ENCODE measurements at places on chromosomes 1 and 21.
A peak's percentile ranks its signal among the peaks of the same experiment; 100 is the strongest.

DNA sequence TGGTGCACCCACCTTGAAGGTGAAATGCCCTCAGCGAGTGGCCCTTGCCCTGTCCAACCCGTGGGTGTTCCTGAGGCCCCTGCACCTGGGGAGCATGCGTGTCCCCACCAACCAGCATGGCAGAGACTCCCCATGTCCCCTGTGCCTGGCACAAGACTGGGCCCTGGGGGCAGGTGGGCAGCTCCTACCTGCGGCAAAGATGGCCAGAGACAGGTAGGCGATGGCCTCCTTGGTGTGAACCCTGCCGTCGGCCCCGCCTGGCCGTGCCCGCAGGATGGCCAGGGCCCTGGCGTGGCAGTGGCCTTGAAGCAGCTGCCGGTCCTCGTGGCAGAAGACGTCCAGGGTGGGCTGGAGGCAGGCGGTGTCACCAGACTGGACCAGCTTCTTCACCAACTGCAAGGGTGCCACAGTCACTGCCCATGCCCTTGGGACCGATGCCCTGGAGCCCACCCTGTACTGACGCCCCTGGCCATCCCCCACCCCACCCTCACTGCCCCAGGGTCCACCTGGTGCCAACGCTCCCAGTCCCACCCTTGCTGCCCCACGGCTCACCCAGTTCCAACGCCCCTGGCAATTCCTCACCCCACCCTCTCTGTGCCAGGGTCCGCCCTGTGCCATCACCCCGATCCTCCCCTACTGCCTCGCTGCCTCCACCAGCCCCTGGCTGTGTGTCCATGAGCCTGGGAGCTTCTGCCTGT lies 15.7 kb downstream of the TTC34 start:
- DNase-seq = no peak

DNA sequence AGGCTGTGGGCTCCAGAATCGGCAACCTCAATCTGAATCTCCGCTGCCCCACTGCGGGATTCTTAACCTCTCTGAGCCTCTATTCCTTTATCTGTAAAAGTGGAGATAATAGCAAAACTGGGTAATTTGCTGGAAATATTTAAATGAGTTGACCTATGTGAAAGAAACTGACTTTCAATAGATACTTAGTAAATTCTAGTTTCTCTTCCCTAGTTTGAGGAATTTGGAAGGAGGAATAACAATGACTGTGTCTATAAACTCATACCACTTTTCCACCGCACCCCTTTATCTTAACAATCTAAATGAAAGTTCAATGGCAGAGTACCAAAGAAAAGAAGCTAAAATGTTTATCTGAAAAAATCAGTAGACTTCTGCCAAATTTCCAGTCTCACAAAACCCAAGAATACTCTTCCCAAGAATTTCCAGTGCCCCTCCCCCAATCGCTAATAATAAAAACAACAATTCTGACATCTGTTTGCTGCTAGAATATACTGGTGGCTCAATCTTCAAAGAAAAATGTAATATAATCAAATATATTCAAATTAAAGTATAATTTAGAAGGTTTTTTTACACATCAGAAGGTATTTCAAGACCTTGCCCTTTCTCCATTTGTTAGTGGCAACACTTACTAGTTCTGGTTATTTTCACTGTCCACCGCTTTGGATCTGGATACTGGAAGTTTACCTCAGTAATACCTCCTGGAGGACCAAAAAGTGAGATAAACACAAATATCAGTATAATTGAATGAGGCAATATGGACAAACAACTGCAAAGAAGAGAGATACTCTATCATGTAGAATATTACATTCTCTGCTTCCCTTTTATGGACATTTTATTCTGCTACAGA lies 171.2 kb downstream of the LTN1 start:
- no peak for DNase-seq

GRCh38 chr1:152585586-152585985 lies 5.3 kb upstream of the LCE3D start:
- no peak for DNase-seq

DNA sequence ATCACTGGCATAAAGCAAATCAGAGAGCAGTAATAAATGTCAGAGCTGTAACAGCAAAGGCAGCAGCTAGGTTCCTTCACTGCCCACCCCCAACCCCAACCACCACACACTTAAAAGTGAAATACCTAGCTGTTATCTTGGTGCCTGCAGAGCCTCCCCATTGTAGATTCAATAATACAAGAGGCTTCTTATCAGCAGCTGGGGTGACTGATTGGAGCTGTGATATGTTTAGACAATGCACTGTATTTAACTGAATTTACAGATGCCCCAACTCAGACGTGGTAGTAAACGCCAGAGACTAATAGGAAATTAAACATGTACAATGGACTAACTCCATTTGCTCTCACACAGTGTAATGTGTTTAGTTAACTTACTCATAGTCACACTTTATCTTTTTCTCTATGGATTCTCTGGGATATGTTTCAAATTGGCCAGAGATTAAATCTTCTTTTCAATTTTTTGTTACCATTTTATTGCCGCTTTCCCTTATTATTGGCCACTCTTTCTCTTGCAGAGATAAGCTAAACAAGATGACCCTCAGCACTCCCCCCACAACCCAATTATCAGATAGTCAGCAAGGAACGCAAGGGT lies 117.1 kb downstream of the ESRRG start:
- DNase-seq = no peak

DNA sequence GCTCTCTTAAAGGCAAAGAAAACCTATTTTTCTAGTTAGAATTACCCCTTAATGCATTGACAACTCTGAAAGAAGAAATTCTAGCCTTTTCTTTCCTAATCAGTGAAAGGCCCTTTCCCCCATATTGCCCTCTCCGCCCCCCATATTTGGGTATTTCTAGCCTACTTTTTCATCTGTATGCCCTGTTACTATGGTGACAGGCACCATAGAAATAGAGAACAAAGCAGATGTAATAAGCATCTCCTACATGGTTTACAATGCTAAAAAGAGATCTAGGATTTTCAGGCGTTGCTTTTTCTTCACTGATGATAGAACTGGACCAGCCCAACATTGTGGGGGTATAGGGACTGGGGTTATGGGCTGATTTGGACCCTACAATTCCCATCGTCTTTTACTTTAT lies 14.5 kb downstream of the LRRC8B start:
- DNase-seq = no peak

- DNase-seq = no peak
These were observed 3.4 kb downstream of the KIF21B start for GRCh38 chr1:201020040-201020591.

GRCh38 chr1:209653915-209654351 lies 1.7 kb upstream of the LAMB3 start:
- DNase-seq = no peak

DNA sequence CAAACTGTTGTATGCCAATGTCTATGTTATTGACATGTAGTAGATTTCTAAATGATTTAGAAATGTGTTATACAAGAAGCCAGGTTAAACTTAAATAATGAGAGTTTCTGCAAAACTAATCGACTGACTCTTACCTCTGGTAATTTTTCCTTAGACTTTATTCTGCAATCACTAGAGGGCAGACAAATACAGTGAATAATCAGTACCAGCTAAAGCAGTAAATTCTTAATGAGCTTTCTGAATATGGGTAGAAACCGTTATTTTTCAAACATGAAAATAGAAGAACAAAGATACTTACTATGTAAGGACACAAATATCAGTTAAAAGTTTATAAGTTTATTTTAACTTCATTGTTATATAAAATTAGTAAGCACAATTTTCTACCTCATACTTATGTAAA lies 97.9 kb upstream of the RGS1 start:
- DNase-seq = no peak

DNA sequence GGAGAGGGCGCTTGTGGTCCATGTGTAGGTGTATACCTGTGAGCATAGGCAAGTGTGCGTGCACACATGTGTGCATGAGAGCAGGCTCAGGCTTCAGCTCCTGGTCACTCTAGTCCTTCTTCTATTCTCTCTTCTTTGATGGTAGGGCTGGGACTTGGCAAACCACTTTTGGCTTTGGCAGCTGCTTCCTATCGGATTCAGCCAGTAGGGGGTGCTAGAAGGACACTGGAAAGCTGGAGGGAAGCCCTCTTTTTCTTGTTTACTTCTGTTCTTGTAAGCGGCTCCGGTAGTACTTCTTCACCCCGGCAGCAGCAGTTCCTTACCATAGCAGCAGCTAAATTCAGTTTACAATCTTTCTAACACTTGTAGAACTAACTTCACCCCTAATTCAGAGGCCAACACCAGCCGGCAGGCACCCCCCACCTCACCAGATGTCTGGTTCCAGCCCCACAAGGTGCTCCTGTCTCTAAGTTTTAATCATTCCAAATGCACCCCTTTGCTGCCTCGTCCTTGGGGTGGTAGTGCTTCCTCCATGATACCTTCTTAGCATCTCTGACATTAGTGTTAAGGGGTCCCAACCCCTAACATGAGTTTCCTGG lies 25.1 kb downstream of the NENF start:
- peak; percentile 74 for DNase-seq

DNA sequence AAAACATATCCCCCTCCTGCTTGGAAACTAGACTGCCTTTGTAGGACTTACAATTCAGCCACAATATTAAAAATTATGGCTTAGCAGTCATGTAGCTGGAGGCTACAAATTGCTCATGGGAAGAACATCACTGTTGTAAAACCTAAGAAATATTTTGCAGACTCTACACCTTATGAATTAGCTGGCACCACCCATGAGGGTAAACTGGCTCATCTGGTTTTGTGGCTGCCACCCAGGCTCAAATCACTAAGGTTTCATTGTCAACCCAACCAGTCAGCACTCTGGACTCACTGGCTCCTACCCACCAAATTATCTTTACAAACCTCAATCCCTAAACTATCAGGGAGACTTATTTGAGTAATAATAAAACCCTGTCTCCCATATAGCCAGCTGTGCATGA lies 100.7 kb upstream of the OLFM3 start:
- no peak for DNase-seq

DNA sequence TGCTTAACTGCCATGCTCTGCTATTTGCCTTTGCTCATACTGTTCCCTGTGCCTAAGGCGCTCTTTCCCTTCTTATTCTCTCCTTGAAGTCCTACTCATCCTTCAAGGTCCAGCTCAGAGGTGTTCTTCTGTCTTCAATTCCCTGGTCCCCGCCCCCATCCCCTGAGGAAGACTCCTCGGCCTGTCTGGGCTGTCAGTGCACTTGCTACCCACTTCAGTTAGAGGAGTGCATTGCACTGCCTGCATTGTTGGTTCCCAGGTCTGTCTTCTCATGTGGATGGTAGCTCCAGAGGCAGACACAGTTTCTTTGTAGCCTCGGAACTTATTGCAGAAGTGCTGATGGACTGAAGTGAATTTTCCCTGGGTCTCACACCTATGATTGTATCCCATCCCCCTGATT lies 194.0 kb downstream of the C1orf94 start:
- no peak for DNase-seq

DNA sequence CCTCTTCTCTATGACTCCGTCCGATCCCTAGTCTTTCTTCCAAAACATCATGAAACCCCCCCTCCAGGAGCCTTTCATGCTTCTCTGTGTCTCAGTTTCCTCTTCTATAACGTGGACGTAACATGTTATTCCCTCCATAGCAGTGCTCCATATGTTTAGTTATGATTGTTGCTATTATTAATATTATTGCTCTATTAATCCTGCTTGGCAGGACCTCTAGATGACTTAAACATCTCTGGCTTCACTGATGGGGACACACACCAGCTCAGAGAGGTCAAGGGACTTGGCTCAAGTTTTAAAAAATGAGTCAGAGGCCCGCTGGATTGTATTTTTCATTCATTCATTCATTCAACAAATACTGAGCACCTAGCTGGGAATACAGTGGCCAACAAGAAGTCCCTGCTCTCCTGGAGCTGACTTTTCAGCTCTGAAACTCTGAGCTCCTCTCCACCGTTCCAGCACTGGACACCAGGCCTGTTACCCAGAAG lies 404 bp upstream of the CPLANE2 start:
- no peak for DNase-seq

GRCh38 chr1:25103164-25103795 lies 129.0 kb downstream of the SYF2 start:
- DNase-seq = no peak

DNA sequence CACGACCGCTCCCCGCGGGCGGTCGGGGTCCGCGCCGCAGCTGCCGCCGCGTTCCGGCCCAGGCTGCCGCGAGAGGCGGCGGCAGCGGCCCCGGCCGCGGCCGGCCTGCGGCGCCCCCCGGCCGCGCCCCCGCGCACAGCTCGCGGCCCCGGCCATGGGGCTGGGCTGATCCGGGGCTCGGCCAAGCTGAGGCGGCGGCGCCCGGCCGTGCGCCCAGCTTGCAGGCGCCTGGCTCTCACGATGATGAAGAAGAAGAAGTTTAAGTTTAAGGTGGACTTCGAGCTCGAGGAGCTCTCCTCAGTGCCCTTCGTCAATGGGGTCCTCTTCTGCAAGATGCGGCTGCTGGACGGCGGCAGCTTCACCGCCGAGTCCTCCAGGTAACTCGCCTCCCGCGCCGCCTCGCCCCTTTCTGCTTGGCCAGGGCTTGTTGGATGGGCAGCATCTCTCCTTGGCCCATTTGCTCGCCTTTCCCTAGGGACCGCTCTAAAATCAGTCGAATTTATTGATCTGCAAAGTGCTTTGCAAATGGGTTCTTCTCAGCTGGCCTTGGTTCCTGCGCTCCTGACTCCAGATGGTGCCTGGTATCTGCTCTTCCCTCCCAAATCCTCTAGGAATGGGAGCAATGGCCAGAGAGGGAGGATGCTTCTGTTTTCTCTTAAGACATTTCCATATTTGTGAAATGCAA lies 431 bp downstream of the EEIG2 start:
- DNase-seq = peak; percentile 13

DNA sequence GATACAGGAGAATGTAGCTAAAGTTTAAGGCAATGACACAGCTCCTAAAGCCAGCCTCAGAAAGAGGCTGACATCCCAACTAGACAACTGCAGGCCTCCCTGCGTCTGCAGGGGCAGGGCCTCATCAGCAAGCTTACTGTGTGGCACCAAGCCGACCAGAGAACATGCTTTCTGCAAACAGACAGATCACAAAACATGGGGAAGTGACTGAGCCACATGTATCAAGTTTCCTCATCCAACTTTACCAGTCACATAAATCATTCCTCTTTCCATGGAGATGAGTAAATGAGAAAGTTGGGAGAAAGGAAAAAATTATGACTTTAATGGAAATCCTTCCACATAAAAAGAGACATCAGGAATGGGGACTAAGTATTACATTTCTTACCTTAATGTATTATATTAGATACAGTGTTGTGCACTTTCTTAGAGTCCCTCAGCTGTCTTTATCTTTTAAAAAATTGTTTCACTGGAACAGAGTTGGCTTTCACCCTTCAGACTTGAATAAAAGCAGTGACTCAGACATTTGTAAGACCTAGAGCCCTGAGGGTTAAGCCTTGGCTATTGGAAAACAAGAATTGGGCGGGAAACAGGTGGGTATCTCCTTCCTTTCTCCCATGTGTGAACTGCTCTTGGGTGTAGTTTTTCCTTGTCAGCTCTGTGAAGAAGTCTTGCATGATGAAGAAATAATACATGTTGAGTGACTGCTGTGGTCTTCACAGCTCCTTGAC lies 305.7 kb upstream of the SNX7 start:
- DNase-seq = no peak

DNA sequence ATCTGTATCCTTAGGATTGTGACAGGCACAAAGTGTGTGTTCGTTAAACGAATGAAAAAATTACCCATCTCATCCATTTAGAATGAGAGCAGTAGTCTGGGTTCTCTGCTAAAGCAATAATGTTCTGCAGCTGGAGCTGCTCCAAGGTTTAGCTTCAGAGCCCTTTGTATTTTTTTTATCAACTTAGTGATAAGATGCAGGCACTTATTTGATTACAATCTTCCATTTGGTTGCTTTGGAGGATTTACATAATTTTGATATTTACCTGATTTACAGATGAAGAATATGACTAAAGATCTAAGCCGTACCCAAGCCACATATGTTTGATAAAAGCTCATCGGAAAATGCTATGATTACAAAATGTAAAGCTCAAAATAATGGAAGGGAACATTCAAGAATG lies 201.2 kb downstream of the KCTD3 start:
- no peak for DNase-seq

- no peak for DNase-seq
These were observed 71.2 kb downstream of the CASZ1 start for GRCh38 chr1:10724948-10725847.
